ENCODE measurements at places on chromosomes 7 and 10. TPM values are rescaled to one million over a fixed set of nuclear protein-coding genes. Genes with fewer than 3 reads are reported as not detected.

Gene TMEM236
- 0.47 TPM for total RNA-seq

Gene TFR2
- total RNA-seq: 0.87 TPM

GRCh38 chr10:104233817-104234216 lies 1.7 kb upstream of the CFAP43 start:
- no peak overlapping the region for H3K27ac ChIP-seq
- H3K4me3 ChIP-seq: no peak overlapping the region
- no peaks in the 10 kb centered on the region for H3K27me3 ChIP-seq
- H3K4me1 ChIP-seq: peaks cover 6% of the 10 kb centered on the region

Gene SMKR1
- total RNA-seq: 57.0 TPM

- no peaks in the 10 kb centered on the region for H3K27me3 ChIP-seq
- no peak overlapping the region for H3K27ac ChIP-seq
- no peak overlapping the region for H3K4me3 ChIP-seq
- H3K36me3 ChIP-seq: no peaks in the 10 kb centered on the region
- no peaks in the 10 kb centered on the region for H3K4me1 ChIP-seq
These were observed 9.5 kb upstream of the TBX20 start for GRCh38 chr7:35263396-35263795.

Data from testis (tissue), 5 donors.